Activated T-helper 1 cell treated with anti-CD3 and anti-CD28 coated beads, Interleukin-2, amount 50 U/mL, for 16 hours (primary cell): ENCODE measurements at places on chromosomes 12 and 14.

GRCh38 chr12:88816201-88816600, 235.9 kb upstream of the KITLG start:
- DNase-seq, result no peak

DNA sequence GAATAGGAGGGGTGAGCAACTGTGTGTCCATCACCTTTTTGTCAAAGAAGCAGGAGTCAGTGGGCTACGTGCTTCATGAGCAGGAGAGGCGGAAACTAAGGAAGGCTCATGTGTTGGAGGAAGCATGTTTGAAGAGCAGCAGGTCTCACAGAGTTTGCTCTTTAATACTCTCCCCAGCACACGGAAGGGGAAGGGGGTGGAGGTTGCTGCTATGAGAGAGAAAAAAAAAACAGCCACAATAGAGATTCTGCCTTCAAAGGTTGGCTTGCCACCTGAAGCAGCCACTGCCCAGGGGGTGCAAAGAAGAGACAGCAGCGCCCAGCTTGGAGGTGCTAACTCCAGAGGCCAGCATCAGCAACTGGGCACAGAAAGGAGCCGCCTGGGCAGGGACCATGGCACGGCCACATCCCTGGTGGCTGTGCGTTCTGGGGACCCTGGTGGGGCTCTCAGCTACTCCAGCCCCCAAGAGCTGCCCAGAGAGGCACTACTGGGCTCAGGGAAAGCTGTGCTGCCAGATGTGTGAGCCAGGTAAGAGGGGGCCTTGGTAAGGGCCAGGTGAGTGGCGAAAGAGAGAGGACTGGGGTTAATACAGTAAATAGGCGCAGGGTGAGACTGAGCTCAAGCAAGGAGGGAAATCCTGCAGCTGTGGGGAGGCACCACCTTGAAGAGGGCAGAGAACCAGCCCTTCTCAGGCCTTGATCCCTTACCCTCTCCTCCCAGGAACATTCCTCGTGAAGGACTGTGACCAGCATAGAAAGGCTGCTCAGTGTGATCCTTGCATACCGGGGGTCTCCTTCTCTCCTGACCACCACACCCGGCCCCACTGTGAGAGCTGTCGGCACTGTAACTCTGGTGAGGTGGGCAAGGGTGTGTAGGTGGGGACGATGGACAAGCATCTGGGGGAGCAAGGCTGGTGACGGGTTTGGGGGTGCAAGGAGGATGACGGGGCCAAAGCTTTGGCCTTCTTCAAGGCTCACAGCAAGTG, at the start of gene CD27:
TSS of gene CD27 (plus strand) at position 252 of the 985 bp plus-strand sequence. CDS start at position 393, 141 bp downstream.
- DNase-seq, result no peak

DNA sequence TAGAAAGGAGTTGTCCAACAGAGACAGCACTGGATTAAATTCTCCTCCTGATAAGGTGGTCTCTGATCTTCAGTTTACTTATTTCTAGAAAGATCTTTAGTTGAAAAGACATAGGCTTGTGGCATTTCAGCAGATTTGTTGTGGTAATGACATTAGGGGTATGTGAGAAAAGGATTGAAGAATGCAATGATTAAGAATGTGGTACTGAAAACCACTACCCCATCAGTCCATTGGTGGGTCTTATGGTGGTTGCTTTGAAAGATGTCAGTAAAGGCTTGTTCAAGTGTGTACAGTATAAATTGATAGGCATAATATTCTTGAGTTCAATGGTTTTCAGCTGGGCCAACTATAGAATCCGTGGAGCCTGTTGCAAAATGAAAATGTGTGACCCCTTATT, 10.8 kb downstream of the PPFIBP1 start:
- no peak for DNase-seq

DNA sequence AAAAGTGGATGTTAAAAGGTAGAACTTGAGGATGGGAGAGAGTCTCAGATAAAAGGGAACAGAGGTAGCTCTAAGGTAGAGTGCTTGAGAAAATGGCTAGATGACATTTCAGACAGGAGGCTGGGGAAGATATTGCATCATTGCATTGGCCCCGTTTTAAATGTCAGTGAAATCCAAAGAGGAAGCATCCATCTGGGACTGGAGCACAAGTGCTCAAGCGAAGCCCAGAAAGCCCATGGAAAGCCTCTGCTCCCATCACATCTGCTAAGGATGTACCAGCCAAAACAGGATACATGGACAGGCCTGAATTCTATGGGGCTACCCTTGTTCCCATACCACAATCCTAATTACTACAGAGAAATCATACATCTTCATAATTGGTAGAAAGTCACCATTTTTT, 581.5 kb upstream of the TMEM132C start:
- no peak for DNase-seq

DNA sequence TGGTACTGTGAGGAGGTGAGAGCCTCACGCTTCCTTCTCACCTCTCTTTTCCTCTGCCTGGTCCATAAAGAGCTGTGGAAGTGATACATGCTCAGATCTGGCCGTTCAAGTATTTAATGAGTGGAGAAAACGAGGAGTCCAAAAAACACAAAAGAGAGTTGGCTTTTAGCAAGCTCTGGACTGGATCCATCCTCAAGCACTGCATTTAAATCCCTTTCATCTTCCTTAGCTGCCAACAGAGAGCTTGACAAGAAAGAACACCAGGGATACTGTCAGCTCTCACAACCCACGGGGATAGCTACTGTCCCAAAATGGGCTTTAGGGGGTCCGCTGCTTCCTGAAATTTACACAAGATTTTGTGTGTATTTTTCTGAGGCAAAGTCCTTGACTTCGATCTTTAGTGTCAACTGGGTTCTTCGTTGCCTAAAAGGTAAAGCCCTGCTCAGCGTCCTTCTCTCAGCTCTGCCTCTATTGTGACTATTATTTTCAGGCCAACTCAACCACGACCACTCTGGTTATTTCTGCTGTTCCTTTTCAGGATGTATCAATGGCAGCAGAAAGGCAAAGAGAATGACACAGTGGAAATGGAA, 120.9 kb downstream of the TMTC1 start:
- DNase-seq, result no peak

DNA sequence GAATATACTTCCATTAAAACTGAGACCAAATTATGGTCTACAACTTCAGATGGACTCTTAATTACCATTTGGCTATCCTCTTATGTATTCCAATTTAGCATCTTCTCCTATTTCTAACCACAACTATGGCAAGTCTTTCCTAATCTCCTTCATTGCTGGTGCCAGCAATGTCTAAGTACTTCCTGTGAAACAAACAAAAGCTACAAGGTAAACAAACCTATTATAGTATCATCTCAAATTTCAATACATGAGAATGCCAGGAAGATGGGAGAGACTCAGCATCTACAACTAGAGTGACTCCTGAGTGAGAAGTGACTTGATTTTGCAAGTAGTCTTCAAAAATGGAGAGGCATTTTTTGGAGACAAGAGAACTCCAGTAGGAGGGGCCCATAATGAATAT, 202.9 kb upstream of the ATXN7L3B start:
- DNase-seq, result no peak

DNA sequence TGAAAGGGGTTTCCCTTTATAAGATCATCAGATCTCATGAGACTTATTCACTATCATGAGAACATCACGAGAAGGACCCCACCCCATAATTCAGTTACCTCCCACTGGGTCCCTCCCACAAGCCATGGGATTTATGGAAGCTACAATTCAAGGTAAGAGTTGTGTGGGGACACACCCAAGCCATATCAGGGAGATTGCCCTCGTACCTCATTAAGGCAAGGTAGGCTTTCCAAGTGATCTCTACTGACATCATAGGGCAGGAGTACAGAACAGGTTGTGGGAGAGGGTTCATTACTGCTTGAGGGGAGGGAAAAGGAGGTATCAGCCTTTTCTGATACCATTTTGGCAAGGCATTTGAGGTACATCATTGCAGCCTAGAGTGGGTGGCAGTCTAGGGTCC, 524.6 kb downstream of the PRKD1 start:
- no peak for DNase-seq

DNA sequence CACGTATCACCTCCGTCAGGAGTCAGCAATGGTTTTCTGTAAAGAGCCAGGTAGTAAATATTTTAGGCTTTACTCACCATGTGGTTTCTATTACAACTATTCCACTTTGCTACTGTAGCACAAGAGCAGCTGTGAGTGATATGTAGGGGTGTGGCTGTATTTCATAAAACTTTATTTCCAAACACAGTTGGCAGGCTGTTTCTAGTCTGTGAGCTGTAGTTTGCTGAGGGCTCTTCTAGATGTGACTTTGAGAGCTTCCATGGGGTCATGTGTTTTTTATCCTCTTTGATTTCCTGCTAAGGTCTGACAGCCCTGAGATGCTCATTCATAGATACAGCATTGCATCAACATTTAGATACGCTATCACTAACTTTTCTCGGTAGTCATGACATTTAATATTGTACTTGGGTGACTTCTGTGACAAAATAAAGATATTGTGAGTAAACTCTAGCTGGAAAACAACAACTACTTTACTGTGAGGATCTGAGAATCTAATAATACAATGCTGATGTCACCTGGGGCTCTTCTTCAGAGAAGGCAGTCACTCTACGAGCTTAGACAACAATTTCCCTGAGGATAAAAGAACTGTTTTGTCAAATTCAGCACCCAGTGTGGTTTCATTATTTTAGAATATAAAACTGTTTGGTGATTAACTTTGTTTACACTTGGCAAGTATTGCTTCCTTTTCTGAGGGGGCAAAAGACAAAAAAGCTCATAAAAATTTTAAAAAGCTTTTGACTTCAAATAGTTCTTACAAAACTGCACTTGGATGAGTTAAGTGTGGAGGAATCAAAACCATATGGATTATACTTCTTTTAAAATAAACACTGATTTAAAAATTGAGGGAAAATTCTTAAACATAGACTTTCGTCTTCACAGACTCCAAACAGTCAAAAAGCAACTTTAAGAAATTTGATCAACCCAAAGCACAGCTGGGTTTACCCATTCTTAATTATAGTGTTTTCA, 231.2 kb upstream of the DCN start:
- no peak for DNase-seq

DNA sequence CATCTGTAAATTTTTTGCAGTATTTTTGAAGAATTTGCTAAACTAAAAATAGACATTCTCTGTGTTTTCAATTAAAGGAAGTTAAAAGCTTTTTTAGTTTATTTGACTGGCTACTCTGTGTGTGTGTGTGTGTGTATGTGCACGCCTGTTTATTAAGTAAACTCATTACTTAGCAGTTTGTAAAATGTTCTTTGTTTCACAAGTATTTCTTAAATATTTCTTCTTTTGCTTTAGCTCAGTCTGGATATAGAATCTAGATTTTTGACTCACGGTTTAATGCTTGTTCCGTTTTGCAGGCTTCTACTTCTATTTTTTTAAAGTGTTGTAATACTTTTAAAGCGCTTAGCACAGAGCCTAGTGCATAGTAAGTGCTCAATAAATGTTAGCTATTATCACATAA, 46.5 kb upstream of the KCNMB4 start:
- DNase-seq, result no peak

GRCh38 chr12:111868676-111869588, 26.9 kb downstream of the MAPKAPK5 start:
- DNase-seq, result no peak

DNA sequence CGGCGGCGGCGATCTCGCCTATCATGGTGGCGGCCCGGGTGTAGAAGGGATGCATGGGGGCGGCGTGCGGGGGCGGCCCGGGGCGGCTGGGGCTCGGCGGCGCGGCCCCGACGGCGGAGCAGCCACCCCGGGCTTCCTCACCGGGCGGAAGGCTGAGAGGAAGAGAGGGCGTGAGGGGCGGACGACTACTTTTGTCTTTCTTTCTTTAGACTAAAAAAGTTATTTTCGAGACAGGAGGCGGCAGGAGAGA, 240 bp downstream of the BTG1 start:
- DNase-seq, result no peak

DNA sequence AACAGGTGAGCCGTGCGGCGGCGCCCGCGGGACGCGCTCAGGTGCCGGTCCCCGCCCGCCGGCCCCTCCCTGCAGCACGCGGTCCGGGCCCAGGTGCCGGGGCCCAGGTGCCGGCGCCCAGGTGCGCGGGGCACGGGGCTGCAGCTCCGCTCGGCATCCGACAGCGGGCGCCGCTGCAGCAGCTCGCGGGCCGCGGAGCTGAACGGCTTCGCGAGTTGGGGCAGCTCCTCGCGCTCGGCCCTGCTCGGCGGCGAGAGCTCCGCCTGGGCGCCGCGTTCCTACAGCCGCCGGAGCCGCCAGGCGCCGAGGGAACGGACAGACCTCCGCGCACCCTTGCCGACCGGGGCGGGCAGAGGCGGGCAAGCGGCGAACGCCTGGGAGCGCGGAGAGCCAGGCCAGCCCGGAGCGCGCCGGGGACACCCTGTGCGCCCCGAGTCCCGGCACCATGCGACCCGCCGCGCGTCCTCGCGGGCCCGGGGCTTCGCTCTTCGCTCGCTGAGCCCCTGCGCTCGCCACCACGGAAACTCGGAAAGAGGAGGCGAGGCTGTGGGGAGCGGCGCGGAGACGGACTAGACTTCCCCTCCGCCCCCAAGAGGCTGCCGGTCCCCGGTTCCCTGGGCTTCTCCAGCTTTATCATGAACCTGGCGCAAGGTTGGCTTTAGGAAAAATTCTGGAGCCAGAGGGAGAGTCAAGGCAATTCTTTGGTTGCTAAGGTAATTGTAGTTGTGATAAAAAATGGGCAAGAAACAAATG, at the start of gene RGS6:
TSS of gene RGS6 (plus strand) at position 201 of the 753 bp plus-strand sequence.
- DNase-seq, result no peak

DNA sequence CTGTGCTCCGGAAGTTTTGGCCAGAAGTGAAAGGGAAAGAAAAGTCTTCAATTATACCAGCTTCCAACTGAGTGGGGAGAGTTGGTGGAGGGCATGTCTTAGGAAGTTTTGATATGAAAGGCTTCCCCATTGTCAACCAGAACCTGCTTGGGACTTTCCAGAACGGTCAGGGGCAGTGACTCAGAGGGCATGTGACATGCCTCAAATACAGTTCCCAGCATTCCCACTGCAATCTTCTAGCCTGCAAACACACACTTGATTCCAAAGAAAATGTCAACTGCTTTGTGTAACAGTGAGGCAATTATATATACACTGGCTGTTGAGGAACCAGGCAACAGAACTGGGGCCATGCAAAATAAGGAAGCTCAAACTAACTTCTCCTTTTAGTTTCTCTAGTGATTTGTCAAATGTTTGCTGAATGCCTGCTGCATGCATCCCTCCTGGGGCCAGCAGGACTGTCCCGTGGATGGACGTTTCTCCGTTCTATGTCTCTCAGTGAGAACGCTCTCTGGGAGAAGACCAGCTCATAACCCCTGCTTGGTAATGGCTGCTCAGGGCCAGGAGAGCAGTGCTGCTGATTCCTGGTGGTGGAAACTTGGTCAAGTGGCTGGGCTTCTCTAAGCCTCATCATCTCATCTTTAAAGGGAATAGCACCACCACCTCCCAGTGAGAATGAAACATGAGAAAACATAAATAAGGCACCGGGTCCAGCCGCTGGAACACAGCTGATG, 18.3 kb downstream of the SLC25A47 start:
- no peak for DNase-seq

DNA sequence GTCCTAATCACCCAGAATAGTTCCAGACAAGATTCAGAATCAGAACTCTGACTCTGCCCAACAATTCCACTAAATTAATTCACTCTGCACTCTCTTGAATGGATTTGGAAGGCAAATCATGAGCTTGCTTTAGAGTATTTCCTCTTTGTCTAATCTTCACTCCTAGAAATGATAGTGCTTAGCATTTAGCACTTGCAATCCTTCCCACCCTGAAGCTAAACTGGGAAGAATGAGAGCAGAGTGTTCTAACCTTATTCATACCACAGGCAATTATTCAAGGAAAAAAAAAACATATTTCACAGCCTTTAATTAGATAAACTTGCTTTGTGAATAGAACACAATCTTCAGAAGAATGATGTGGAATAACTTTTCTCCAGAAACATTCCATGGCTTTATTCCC, 264.6 kb downstream of the PAWR start:
- no peak for DNase-seq

- no peak for DNase-seq
Measured at GRCh38 chr12:25415004-25415403, 138.1 kb downstream of the LMNTD1 start.
